GM12878 (cell line): ENCODE measurements at places on chromosomes 2 and 18. TPM values are rescaled to one million over a fixed set of nuclear protein-coding genes. Genes with fewer than 3 reads are reported as not detected.

The NFE2L2 gene
- polyA plus RNA-seq: 41.1 and 43.0 TPM in 2 replicates

The CIB4 gene
- not detected in 2 replicates for polyA plus RNA-seq

The ADAM23 gene
- 9.0 and 11.4 TPM in 2 replicates for polyA plus RNA-seq

The IL1RN gene
- not detected in 2 replicates for polyA plus RNA-seq

The NT5DC4 gene
- polyA plus RNA-seq: 0.07 and 0.11 TPM in 2 replicates

The SKOR2 gene
- not detected in 2 replicates for polyA plus RNA-seq

The SF3B6 gene
- 411 and 415 TPM in 2 replicates for polyA plus RNA-seq

The CHPF gene
- polyA plus RNA-seq: 13.3 and 14.2 TPM in 2 replicates
